ENCODE measurements at places on chromosomes 16 and 17. TPM values are rescaled to one million over a fixed set of nuclear protein-coding genes. Genes with fewer than 3 reads are reported as not detected.

The DECR2 gene
- total RNA-seq: 11.2 TPM

The NPIPA8 gene
- total RNA-seq: 0.43 TPM

The TNFRSF12A gene
- total RNA-seq: 67.1 TPM

The SLC25A19 gene
- total RNA-seq: 14.6 TPM

The UMOD gene
- not detected for total RNA-seq

The ARRB2 gene
- 50.7 TPM for total RNA-seq

The MEFV gene
- total RNA-seq: 4.9 TPM

The BEAN1 gene
- 0.42 TPM for total RNA-seq

The ZP2 gene
- total RNA-seq: not detected

The NPIPA5 gene
- total RNA-seq: 15.4 TPM

The ITGA2B gene
- total RNA-seq: 1.4 TPM

The CA7 gene
- not detected for total RNA-seq

The MT1B gene
- total RNA-seq: not detected

The TBC1D3K gene
- total RNA-seq: not detected

The SLC5A10 gene
- not detected for total RNA-seq

DNA sequence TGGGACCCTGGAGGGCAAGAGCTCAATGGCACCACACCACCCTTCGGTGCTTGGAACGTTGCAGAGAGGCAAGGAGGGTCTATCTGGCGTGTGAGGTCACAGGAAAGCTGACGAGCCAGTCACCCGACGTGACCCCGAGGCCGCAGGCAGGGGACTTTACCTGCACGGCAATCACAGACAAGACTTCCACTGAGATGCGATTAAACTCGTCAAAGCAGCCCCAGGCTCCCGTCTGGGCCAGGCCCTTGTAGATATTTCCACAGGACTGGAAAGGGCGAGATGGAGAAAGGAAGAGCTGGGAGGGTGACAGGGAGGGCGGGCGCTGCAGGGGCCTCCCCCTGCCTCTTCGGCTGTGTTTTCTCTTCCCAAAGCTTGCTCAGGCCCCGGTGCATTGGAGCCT is 78.3 kb downstream of the DNAH17 start:
- DNase-seq: no peak

DNA sequence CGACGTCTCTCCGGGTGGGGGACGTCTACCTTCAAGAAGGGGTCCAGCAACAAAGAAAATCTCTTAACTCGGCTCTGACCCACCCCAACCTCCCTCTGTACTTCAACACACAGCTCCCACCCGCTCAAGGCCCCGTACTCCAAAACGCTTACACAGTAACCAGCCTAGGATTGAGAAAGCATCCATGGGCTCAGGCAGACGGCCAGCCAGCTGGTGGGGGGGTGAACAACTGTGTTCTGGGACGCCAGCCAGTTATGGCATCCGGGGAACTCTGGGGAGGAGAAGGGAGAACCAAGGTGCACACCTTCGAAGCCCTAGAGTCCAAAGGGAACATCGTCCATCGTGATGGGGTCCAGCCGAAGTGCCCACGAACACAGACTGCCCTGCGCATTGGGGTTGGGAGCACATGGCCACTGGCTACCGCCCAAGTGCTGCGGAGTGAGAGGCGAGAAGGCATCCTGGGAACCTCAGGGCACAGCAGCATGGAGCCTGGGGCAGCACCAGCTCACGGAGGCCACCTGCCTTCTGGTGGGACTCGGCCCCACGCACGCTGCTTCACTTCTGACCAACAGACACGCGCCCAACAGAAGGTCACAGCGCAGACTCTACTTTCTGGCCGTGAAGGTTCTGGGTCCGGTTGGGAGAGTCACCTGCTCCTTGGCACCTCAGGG is 14.3 kb downstream of the SLC16A3 start:
- DNase-seq: peak; percentile 93

- DNase-seq: no peak
Measured at GRCh38 chr17:78774956-78775571, 7.0 kb downstream of the CYTH1 start.

GRCh38 chr17:58314706-58315015 is 13.9 kb downstream of the TSPOAP1 start:
- DNase-seq: peak; percentile 41

DNA sequence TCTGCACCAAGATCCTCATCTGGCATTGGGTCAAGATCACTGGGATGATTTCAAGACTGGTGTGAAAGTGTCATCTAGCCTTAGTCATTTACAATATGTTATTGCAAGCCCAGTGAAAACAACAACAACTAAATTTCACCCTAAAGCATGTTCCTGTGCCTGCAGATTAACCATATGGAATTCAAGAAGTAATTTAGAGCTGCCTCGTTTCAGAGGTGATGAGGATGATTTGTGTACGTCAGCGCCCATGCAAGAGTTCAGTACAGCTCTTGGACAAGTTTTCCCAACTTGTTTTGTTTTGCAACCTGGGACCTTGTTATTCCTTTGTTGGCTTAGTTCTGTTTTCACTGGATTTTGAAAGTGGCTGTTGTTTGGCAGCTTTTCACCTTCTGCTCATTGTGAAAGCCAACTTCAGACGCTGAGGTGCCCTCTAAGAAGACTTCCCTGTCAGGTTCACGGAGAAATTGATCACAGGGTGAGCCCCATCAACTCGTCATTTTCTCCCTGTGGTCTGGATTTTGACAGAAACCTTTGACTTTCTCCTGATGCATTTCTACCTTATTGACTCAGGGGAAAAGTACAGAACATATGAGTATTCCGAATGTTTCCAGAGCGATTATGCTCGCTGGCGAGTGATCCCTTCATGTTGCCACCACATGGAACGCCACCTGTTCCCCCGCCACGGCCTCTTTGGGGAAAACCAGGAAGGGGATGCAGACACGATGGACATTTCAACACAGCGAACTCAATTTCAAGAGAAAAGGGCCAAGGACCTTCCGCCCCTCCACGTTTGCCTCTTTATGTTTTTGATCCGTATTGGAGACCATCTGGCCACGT is 85.6 kb downstream of the FOXL1 start:
- peak; percentile 77 for DNase-seq

- no peak for DNase-seq
Measured at GRCh38 chr16:12546918-12547607, 256.6 kb downstream of the CPPED1 start.

GRCh38 chr17:34798581-34798980 is 162.7 kb downstream of the CCT6B start:
- no peak for DNase-seq

DNA sequence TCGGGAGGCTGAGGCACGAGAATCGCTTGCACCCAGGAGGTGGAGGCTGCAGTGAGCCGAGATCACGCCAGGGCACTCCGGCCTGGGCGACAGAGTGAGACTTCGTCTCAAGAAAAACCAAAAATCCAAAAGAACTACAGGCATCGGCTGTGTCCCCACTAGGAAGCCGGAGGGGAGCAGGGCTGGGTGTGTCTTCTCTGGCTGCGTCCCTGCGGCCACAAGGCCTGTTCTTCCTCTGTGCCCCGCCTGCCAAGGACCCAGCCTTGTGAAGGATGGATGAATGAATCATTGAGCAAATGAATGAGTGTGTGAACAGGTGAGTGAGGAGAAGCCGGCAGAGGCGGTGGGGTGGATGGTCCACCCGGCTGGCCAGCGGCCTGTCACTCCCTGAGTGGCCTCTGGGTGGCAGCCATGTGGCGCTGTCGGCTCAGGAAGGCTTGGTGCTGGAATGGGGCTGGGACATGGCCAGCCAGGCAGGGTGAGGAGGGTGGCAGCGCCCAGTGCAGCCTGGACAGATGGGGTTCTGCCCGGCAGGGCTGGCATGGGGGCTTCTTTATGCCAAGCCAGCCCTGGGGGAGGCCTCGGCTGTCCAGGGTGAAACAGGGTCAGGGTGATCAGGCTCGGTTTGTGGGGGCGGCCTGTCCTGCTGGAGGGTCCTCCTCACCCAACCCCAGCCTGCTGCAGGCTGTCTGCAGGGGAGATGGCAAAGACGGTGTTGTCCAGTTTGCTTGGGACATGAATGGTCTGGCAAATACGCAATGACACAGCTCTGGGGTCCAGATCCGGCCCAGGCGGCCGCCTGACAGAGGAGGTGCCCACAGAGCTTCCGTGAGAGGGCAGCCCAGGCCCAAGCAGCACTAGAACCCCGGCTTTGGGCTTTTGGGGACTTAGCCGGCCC is 21.7 kb downstream of the SLC25A10 start:
- DNase-seq: peak; percentile 94

GRCh38 chr17:67449845-67450755 is 73.0 kb downstream of the PITPNC1 start:
- no peak for DNase-seq

GRCh38 chr17:37725601-37726146 is 19.2 kb downstream of the HNF1B start:
- DNase-seq: no peak

DNA sequence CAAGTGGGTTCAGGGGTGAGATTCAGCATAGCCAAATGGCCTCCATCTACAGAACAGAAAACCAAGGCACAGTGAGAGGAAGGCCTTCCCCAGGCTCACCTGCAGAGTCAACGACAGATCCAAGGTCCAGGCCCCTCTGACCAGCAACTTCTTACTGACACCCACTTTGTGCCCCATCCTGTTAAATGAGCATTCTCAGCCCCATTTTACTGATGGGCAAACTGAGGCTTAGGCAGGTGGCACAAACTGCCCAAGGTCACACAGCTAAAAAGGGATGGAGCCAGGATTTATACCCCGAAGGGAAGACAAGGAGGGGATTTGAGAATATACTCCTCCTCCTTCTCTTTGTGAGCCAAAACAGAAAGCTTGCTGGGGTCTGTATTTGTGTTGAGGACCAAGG is 9.3 kb downstream of the SBK1 start:
- DNase-seq: no peak

DNA sequence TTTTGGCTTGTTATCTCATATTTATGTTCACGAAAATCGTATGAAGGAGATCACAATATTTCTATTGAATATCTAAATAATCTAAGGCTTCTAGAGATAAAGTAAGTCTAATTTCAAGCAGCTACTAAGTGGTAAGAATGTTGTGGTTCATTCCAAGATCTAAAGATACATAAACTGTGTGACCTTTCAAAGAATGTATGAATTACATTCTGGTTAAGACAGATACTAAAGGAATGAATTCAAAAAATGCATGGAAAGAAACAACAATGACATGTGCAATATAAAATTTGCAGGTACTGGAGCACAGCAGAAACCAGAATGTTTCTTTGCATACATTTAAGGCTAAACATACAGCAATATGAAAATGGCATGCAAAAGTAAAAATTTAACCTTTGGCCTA is 1214.6 kb downstream of the CDH8 start:
- DNase-seq: no peak

DNA sequence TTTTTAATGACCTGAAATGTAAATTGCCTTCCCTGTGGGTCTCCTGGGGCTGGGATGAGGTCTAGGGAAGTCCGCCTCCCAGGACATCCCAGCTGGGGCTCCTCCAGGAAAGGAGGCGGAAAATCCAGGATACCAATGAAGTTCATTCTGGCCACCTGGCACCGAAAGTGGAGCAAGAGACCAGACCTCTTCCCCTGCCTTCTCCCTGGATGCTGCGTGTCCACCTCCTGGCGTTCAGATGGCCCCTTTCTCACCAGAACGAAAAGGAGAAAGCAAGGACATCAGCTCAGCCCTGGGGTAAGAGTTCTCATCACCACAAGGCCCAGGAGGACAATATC is 20.4 kb downstream of the RBFOX3 start:
- no peak for DNase-seq

DNA sequence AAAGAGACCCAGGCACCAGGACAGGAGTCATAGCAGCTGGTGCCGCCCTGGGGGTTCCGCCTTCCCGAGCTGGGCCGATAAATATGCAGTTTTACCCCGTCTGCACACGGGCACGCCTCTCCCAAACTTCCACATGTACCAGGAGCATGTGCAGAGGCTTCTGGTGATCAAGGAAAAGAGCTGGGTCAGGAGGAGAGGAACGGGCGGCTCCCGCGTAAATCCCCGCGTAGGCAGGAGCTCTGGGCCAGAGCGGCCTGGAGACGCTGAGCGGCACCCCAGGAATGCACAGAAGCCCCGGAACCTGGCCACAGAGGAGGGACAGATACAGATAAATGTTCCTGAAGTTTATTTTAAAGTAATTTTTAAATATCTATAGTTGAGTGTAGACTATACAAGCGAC is 46.6 kb upstream of the METRNL start:
- peak; percentile 53 for DNase-seq

GRCh38 chr17:82204831-82205719 is 7.6 kb downstream of the CCDC57 start:
- DNase-seq: no peak

DNA sequence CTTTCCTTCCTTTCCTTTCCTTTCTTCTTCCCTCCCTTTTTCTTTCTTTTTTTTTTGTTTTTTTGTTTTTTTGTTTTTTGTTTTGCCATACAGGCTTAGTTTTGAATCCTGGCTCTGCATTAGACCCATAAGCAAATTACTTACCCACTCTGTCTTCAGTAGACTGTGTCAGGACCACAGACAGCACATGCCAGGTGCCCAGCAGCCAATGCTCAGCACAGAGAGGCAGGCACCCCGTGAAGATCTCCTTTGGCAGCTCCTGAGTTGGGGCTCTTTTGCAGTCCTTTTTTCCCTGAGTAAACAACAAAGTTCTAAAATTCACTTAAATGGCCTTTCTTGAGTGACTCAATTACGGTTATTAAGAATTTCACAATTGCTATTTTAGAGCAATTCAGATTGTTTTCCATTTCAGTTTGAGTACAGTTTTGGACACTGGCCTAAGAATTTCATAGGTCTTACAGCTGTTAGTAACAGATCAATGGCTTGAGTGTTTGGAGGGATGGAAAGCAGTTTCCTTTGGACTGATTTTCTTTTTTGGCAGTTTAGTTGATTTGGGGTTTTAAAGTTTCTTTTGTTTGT is 26.2 kb upstream of the SLC5A11 start:
- DNase-seq: no peak

DNA sequence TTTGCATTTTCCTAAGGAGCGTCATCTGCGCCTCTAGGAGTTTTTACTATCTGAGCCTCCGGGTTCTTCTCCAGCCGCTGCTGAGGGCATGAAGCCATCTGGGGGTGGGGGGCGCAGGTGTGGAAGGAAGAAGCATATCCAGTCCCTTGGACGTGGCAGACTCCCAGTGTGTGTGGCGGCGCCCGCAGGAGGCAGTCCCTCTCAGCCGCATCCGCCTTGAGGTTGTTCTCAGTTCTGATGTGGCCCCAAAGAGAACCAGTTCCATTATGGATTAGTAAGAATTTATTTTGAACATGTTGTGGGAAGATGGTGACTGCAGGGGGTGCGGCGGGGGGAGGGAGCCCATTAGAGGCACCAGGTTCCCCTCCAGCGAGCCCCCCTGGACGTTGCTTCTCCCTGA is 100.2 kb downstream of the SEC14L1 start:
- DNase-seq: no peak

GRCh38 chr17:81539571-81539900 is 11.4 kb downstream of the FSCN2 start:
- DNase-seq: no peak

GRCh38 chr16:67847064-67847861 is at the start of gene CENPT:
Gene CENPT, minus strand, starts transcription at chr16:67847693. Its CDS starts 13,834 bp downstream, at chr16:67833859.
- peak; percentile 90 for DNase-seq

- DNase-seq: peak; percentile 4
Measured at GRCh38 chr17:28963055-28963611, 11.8 kb upstream of the PHF12 start.

DNA sequence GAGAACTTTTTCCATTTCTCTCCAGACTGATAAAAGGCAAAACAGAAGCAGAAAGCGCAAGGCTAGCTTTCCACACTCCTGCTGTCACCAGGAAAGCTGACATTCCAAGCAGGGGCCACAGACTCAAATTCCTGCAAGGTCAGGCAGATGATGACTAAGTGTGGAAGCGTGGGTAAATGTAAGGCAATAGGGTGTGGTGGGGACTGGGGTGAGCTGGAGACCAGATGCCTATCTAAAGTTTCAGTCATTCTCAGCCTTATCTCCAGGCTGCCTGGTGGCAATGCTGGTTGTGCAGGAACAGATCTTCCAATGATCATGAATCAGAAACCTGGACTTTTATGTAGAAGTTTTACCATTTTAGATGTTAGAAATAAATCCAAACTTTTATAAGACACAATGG is 224.1 kb downstream of the GSG1L start:
- DNase-seq: peak; percentile 9
